ENCODE measurements at places on chromosomes 5 and 9.

GRCh38 chr5:1124205-1125029 is 12.6 kb upstream of the SLC12A7 start:
- no peak for DNase-seq

- no peak for DNase-seq
Observed at GRCh38 chr9:91905991-91906469, 44.0 kb downstream of the ROR2 start.

- no peak for DNase-seq
Observed at GRCh38 chr5:71865665-71866320, 146.7 kb downstream of the CARTPT start.

DNA sequence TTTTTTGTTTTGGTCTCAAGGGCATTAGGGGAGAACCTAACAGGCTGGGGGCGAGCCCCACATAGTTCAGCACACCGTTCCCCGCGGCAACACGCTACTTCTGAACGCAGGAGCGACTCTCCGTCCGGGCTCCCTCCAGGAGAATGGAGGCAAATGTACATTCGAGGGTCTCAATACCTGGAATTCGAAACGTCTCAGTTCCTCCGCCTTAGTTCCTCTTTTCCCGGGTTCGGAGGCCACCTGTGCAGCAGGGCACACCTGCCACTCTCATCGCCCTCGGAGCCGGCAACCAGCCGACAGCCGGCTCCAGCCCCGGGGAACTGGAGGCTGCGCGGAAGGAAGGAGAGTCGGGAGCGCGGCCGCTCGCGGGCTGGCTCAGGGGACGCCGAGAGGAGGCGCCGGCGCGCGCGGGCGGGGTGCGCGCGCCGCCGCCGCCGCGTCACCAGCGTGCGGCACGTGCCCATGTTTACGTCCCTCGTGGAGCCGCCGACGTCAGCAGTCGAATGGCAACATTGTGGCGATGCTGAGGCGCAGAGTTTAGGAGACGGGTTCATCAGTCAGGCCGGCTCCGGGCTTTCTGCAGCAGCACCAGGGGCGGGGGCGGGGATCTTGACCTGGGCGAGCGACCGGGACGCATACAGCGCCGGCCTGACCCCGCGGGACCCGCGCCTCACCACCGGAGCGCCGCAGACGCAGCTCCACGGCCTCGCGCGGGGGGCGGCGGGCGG is at the start of gene JMY:
JMY (plus strand) TSS at position 498 of the 728 bp plus-strand sequence. CDS start 520 bp downstream, outside the sequence.
- peak; percentile 54 for DNase-seq

DNA sequence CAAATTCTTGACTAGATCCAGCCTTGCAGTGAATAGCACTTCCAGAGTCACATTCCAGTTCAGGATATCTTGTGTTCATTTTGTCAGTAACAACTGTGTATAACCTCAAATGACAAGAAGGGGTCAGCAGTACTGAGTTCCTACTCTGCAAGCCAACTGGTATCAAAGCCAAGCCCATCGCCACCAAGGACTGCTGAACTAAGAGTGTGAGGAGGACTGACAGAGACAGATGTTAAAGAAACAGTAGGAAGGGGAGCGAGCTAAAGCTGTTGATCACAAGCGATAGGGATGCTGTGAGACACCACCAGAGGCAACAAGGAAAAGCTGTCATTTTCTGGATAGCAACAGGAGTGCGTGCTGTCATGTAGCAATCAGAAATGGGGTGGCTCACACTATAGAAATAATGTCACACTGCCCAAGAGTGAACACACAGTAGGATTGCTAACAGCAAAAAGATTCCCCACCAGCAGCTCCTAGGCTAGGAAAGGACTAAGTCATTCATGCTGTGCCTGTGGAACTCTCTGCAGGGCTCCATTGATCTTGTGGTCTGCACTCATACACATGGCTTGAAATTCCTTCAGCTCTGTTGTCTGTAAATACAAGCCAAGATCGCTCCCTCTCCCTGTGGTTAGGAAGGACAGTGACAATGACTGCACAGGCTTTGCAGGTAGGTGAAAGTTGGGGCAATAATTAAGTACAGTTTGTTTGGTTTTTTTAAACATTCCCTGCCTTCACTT is 658.6 kb downstream of the NR2F1-AS1 start:
- DNase-seq: no peak

DNA sequence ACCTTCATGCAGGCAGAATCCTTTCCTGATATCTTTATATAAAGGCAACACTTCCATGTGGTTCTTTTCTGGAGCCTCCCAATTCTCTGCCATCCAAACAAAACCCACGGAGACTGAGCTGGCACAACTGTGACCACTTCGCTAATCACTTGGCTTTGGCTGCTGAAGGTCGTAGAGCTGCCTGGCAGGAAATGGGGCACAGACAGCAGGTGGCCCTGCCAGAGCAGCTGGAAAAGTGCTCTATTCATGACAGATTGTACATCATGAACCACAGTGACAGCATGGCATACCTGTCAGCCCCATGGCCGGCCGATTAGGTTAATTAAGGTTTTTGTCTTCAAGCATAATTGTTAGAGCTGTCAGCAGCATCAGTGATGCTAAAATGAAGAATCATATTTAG is 141.9 kb upstream of the ANKRD55 start:
- DNase-seq: no peak

DNA sequence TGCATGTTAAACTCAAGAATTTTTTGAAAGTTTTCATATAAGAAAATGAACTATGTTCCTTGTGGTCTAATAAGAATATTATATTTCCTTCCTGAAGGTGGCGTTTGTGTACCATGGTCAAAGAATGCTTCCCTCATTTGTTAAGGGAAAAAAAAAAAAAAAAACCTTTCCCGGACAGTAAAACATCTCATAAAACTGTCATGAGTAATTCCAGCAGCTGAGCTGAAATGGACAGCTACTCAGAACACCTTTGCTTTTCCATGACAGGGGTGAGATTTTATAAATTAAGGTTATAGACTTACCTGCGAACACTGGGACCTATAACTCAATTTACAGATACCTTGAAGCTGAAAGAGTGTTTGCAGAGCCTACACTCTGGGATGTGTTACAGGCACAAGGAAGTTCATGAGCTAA is 113.2 kb upstream of the RANBP3L start:
- DNase-seq: no peak

DNA sequence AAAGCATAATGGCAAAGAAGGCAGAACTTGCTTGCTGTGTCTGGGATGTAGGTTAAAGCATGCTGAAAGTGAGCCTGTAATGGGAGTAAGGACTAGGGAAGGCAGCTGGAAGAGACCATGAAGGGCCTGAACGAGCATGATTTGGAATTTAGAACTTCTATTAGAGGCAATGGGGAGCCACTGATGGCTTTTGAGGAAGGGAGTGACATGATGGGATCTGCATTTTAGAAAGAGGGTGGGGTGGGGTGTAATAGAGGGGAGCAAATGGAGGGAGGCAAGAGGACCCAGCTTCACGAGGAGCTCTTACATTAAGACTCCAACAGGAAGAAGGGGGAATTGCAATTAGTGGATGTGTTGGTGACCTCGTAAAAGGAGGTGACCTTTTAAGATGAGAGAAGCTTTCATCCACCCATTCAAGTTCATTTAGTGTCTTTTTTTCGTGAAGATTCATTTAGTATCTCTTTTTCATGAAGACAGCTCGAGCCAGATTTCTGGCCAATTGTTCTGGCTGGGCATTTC is 13.6 kb upstream of the GABRP start:
- no peak for DNase-seq

DNA sequence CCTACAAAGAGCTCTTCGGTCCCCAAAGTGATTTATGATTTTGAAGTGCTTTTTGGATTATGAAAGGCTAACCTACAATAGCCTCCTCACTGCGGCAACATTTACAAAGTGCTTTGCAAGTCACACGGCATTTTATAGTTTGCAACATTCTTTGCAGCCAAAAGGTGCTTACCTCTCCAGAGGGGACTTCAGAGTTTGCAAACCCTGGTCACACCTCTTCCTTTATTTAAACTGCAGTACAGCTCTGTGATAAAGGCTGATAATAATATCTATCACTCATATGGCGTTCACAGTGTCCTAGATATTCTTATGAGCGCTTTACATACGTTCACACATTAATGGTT is 20.0 kb upstream of the CRB2 start:
- DNase-seq: no peak

DNA sequence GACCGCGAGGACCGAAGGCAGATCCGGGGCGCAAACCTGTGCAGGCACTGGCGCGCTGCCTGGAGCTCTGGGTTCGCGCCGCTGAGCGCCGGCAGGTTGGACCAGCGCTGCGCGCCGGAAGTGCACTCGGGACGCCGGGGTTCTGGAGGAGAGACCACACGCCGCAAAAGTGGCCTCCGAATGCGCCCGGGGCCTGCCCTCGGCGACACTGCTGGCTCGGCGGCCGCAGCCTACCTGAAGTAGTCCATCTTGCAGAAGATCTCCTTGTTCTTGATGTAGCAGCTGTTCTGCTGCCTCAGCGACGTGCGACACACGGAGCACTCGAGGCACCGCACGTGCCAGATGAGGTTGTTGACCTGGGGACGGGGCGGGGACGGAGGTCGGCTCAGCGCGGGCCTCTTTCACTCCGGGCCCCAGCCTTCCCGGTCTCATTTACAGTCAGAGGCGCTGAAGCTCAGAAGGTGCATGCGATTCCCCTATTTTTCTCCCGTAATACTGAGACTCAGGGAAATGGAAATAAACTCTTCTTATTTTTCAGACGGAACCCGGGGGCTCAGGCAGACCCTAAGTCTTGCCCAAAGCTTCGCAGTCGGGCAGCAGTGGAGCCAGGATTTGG is 2.5 kb downstream of the LHX6 start:
- DNase-seq: no peak

- no peak for DNase-seq
Observed at GRCh38 chr5:6710070-6710469, 3.2 kb upstream of the TENT4A start.

DNA sequence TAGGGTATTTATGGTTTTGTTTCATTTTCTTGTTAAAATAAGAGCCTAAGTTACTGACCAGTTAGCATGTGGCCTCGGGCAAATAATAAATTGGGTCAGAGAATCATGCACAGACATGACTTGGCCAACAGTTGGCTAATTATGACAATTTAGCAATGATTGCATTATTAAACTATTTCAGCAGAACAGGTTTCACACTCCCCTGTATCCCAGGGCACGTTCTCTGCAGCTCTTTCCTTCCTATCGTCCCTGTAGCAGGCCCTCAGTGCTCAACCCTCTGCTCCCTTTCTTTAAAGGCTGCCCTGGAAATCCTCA is 167.9 kb downstream of the TSSK1B start:
- DNase-seq: no peak

GRCh38 chr5:133840168-133840567 is 128.3 kb downstream of the C5orf15 start:
- no peak for DNase-seq

GRCh38 chr9:18009902-18010301 is 431.0 kb downstream of the SH3GL2 start:
- DNase-seq: no peak

GRCh38 chr5:150142959-150143349 is 12.7 kb downstream of the PDGFRB start:
- DNase-seq: no peak

GRCh38 chr9:79233542-79233941 is 338.2 kb upstream of the TLE4 start:
- DNase-seq: no peak

GRCh38 chr5:163508753-163509152 is 3.3 kb downstream of the MAT2B start:
- no peak for DNase-seq

DNA sequence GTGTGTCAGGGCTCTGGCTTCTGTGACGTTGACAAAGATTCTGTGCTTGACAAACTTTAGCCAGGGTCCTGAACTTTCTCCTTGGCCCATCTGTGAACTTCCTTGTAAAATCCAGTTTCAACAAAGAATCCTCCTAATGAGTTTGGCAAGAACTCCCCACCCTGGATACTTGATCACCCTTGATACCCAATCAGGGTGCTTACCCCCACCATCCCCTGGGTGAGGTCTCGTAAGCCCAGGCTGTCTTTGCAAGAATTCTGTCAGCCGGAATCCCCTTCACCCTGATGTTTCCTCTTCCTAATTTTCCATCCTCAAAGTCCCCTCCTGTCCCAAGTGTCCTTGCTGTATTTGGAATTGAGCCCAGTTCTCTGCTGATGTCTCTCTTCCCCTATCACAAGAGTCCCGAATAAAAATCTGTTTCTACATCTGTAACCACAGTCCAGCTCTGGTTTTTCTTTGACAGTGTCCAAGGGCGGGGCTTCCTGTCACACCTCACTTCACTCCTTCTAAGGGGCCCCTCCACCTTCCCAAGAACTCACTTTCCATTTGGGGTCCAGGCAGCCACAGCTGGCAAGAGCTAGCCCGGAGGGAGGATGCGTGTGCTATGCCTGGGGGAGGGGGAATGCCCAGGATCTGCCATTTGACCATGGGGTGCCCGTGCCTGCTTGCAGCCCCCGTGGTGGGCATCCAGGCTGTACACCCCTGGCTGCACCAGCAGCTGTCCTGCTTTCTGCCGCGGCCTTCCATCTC is 2.7 kb upstream of the CARD19 start:
- DNase-seq: no peak

DNA sequence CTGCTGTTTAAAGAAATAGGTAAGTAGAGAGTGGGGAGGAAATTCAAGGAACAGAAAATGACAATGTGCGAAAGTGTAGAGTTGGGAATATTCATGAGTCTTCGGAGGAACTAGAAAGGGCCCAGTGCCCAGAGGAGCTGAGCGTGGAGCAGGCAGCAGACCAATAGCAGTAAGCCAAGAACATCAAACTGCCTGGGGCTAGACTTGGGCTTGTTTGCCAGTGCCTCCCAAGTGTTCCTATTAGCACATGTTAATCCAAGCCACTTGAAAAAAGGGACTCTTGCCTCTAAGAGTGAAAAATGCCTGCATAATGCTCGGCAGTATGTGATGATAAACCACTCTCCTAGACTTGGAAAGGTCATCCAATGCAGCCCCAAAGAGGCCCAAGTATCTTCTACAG is 1.2 kb upstream of the TAL2 start:
- DNase-seq: no peak

DNA sequence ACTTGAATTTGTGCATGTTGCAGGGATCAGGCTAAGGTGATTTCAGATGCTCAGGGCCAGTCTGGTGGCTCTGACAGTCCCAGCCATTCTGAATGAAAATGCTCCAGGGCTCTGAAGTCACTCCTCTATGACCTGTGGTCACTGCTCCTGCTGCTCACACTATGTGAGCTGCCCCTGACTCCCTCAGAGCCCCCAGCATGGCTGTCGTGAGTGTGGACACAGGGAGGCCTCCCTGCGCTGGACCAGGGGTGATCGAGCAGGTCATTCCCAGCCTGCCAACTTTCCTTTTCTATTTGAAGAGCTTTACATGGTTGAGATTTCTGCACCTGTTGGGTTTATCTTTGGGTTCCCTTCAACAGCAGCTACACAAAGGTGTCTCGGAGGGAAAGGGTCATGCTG is 74.5 kb downstream of the WNK2 start:
- DNase-seq: no peak

- DNase-seq: no peak
Observed at GRCh38 chr9:13372510-13372909, 93.0 kb upstream of the MPDZ start.

DNA sequence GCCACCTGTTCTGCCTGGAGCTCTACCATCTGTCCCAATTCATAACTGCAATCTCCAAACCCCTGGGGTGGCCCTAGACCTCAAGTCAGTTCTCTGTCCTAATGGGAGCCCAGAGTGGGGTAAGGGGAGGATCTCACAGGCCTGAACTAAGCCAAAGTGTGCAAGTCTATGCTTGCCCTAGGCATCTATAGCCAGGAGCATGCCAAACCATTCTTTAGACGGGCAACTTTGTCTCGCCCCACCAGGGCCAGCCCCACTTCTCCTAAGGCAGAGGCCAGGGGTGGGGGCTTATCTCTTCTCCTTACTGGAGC is 3.3 kb downstream of the ACSL6 start:
- DNase-seq: no peak

- DNase-seq: no peak
Observed at GRCh38 chr5:14331386-14331781, 188.2 kb downstream of the TRIO start.

GRCh38 chr9:95268681-95269080 is 48.8 kb downstream of the FANCC start:
- no peak for DNase-seq

- DNase-seq: no peak
Observed at GRCh38 chr9:137685035-137685740, 66.4 kb downstream of the EHMT1 start.
